Stimulated activated CD4-positive, alpha-beta T cell treated with anti-CD3 and anti-CD28 coated beads, Interleukin-4, amount 100 ng/mL, for 1 hour (primary cell): ENCODE measurements at places on chromosomes 12 and 14.

GRCh38 chr14:105255021-105255507, 6.7 kb downstream of the BTBD6 start:
- DNase-seq = no peak

- no peak for DNase-seq
Measured at GRCh38 chr14:102491786-102492530, 17.6 kb downstream of the ANKRD9 start.

DNA sequence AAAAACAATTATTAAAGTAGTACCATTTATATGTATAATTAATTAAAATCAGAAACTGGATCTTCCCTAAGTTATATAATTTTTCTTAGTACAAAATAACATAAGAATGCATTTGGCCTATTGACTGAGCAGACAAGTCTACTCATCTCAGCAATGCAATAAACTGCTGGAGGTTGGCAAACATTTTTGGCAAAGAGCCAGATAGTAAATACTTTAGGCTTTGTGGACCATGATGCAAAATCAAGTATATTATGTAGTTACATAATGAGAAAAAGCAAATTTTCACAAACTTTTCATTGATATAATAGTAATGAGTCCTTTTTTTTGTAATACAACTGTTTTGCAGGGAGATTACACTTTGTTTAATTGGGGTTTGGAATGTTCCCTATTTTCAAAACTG, 30.9 kb downstream of the ERGIC2 start:
- no peak for DNase-seq

DNA sequence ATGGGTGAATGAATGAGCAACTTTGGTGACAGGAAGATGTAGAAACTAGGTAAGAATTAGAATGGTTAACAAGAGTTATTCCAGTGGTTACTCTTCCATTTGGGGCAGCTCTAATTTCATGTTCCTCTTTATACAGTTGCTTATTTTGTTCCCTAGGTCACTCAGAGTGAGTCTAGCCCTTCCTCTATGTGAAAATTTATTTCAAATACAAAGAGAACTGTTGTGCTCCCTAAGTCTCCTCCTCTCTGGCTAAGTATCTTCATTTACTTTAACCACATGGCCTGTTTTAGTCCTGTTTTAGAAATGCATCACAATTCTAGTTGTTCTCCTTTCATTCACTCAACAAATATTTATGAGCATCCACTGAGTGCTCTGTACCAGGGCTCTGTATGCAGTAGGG, 51.1 kb upstream of the HIF1A start:
- no peak for DNase-seq

DNA sequence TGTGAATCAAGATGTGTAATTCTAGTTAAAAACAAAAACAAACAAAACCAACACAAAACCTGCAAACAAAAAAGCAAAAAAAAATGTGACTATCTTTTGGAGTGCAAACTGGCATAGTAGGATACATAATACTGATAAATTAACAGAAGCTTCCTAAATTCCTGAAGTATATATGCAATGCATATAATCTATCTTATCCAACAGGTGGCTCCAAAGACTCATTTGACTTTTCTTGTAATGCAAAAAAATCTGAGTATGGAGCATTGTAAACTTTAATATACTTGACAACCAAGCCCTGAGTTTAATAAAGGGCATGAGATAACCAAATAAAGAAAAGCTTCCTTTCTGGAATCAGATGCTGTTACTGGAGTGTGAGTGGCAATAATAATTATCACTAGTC, 1003.6 kb downstream of the FSCB start:
- no peak for DNase-seq

DNA sequence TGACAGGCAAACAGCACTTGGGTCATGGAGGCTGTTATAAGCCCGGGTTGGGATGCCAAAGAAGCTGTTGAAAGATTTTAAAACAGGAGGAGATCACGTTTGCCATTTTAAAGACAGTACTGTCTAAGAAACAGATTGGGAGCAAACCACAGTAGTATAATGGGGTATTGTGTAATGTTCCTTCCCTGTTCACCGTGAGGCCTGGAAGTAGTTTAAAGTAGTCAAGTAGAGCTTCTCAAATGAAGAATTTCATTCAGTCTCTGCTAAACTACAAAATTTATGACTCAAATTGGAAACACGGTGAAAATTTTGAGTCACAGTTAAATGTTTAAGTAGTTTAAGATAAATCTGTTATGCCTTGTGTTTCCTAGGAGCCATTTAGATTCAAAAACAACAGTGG, 35.8 kb downstream of the ATP2A2 start:
- DNase-seq = no peak

- no peak for DNase-seq
Measured at GRCh38 chr14:33675415-33676130, 275.3 kb downstream of the EGLN3 start.

- no peak for DNase-seq
Measured at GRCh38 chr14:79581912-79582576, 629.3 kb downstream of the DIO2 start.

GRCh38 chr12:30753233-30753632, 1.5 kb downstream of the CAPRIN2 start:
- DNase-seq = peak; percentile 18

GRCh38 chr12:1324910-1325309, 269.5 kb downstream of the FBXL14 start:
- DNase-seq = no peak

DNA sequence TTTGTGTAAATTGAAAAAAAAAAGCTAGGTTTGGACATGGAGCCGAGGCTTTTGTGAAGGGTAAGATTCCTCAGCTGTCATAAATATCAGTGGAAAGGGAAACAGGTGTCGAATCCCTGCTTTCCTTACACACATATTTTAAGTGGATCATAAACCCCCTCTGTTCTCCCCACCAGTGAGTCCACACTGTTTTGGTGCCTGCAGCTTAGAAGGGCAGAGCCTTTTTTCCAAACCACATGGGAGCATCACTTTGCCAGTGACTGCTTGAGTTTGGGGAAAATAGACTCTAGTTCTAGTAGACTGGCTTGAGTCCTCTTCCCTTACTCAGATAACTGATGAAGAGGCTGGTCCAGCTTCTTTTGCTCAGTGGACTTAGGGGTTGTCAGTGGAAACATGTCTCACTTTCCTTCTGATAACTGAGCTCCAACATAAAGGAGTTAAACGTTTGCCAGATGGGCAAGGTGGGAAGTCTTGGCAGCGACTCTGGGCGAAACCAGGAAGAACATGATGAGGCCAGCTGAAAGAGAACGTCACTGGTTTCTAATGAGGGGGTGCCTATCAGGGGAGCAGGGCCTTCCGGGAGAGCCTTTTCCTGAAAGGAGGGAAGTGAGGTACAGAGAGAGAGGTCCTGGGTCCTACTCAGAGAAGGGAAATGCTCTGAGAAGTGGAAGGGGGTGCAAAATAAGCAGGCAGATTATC, 168.1 kb upstream of the PARP11 start:
- DNase-seq = no peak

- no peak for DNase-seq
Measured at GRCh38 chr14:47297374-47297773, 378.0 kb downstream of the MDGA2 start.

GRCh38 chr12:84730561-84731162, 181.9 kb downstream of the SLC6A15 start:
- DNase-seq = no peak

- no peak for DNase-seq
Measured at GRCh38 chr14:100675699-100676684, 50.7 kb upstream of the DLK1 start.

GRCh38 chr12:68336889-68337303, 4.7 kb upstream of the MDM1 start:
- DNase-seq = no peak

DNA sequence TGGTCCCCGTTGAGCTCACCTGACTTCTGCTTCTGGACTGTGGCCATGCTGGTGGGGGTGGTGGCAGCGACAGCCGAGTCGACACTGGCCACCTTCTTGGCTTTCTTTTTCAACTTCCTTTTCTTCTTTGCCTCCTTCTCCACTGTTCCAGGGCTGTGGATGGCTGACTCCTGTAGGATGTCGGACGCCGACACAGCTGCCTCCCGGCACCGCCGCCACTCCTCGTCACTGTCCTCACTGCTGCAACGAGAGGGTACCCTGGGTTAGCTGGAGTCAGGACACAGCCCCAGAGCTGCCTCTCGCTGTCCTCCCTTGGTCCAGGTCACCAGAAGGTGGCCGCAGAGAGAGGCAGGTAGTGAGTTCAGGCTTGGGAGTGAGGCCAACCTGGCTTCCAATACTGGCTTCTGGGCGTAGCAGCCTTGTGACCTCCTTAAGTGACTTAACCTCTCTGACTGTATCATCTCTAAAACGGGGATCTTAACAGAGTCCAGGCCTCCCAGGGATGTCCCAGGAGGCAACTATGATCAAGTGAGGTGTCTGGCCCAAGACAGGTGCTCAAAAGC, 12.0 kb downstream of the C12orf43 start:
- no peak for DNase-seq

DNA sequence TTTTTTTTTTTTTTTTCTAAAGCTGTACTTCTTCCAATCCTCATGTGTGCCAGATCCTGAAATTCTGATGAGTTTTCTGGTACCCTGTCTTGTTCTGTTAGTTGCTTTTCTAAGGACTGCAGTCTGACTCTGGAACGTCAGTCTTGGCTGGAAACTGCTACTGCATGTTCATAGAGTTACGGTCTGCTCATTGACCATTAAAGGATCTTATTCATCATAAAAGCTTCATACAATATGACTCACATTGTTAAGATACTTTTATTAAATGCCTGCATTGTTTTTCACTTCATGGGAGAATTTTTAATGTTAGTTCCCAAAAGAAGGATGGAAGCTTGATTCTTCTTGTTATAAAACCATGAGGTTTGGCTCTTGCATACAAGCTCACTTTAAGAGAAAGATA, 233.6 kb downstream of the SYT10 start:
- no peak for DNase-seq

DNA sequence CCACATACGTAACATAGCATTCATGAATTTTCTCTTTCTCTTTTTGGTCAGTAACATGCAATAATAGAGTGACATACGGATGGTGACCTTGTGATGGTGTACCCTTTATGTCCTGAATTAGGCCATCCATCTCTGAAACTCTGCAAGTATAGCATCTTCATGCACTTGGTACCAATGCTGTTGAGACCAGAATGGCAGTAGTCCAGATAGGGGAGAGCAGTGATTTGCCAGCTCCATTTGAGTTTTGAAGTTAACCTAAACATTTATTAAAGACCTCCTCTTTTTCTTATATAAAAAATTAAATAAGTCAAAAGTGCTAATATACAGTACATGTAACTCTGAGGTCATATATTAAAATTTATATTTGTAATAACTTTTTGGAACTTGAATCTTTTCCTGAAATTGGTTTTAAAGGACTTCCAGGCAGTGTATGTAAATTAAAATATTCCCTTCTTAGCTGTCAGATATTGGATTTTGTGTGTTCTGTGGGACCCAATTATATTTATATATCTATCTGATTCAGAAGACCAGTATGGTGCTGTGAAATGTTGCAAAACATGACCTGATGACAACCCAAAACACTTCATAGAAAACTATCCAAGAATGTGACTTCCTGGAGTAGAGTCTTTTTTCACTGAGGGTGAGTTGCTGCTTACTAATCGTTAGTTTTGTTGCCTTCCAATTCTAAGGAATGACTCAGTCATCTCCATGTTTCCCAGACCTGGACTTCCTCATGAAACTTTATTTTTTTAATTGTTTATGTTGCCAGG, 3.5 kb downstream of the ELK3 start:
- no peak for DNase-seq

GRCh38 chr12:121297435-121297991, 1.0 kb upstream of the CAMKK2 start:
- DNase-seq = peak; percentile 67

DNA sequence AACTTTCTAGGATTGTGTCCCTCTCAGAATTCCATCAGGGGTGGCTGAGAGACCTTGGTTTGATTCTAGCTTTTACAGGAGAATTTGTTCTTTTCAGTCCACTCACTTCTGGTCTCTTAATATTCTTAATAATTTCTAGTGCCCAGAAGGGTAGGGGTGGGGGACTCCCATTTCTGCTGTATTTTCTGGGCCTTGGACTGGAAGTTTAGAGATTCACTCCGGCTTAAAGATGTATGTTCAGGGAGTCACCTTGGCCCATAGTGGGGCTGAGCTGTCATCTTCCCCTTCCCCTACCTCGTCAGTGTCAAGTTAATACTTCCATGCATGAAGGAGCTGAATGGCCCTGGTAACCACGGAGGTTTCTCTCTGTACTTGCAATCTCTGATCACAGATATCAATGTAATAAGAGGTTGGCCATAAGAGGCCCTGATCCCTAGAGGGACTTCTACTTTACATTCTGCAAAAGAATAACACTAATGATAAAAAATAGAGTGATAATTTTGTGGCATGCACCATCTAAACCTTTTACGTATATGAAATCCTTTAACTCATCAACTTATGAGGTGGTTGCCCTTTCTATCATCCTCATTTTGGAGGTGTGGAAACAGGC, 6.7 kb downstream of the KRT81 start:
- DNase-seq = no peak

- DNase-seq = no peak
Measured at GRCh38 chr14:54650959-54651351, 84.0 kb downstream of the SAMD4A start.

DNA sequence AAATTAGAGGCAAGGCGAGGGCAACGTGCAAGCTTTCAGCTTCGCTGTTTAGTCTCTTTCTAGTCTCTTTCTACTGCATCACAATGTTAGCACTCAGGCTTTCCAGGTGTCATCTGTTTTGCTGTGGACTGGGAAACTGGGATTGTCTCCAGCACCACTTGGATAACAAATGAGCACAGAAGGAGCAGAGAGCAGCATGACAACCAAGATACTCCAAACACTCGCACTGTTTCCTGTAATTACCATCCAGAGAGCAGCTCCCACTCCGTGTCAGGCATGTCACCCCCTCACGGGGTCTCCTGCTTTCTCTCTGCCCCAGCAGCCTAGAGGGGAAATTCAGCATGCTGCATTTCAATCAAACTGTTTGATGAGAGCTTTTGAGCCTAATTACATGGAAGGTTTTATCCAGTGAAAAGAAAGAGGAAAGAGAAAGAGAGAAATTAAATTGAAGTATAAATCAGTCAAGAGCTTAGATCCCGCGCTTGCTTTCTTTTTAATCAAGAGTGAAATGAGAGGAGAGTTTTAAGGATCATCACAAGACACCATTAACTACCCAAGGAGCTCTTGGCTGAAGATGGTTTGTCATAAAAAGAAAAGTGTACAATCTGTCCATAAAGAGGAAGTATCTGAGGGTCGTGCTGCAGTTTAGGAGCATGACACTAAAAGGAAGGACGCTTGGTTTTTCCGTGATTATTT, 917.7 kb downstream of the DIO2 start:
- DNase-seq = no peak

- no peak for DNase-seq
Measured at GRCh38 chr12:66152732-66153131, 17.1 kb downstream of the TMBIM4 start.

- DNase-seq = no peak
Measured at GRCh38 chr12:28232211-28232928, 42.1 kb downstream of the CCDC91 start.
